Airway epithelial cell (primary cell): ENCODE measurements at places on chromosomes 12 and 14. TPM values are rescaled to one million over a fixed set of nuclear protein-coding genes. Genes with fewer than 3 reads are reported as not detected.

Gene CLEC14A
- 0.05 TPM in 1 of 2 replicates, not detected in the other for total RNA-seq

Gene B4GALNT1
- total RNA-seq = 0.71 and 1.1 TPM in 2 replicates

Gene AMN
- total RNA-seq = 1.1 and 3.8 TPM in 2 replicates

Gene ADAM20
- total RNA-seq = not detected in 2 replicates

Gene PPP1R36
- total RNA-seq = 0.14 TPM in 1 of 2 replicates, not detected in the other

Gene HOXC10
- total RNA-seq = not detected in 2 replicates

Gene CATSPERB
- total RNA-seq = 0.42 and 1.6 TPM in 2 replicates
